ENCODE measurements at places on chromosomes 2 and 18.

DNA sequence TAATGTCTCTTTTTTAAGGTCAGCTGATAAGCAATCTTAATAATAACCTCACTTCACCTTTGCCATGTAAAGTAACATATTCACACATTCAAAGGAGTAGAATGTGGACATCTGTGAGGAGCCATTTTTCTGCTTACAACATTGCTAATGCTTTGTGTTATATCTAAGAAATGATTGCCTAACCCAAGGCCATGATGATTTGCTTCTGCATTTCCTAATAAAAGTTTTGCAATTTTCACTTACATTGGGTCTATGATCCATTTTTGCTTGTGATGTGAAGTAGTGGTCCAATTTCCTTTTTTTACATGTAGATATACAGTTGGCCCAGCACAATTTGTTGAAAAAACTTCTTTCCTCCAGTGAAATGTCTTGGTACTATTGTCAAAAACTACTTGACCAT, 22.0 kb downstream of the RELCH start:
- no peak for DNase-seq

DNA sequence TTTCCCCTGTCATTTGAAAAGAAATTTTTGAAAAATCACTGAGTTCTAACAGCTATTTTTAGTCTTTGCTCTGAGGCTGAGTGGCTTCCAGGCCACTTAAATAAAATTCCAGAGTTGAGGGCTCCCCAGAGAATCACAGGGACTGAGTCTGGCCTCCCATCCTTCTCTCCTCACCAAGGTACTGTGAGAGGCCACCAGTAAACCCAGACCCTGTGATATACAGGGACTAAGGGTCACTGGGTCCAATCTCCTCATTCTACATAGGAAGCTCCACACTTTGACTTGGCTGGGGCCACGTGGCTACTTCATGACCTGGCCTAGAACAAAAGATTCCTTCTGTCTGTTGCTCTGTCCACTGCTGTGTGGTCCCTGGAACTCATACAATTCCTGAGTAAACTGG, 123.2 kb upstream of the CDCA7 start:
- DNase-seq, result no peak

GRCh38 chr2:22037274-22037673, 913.5 kb downstream of the TDRD15 start:
- DNase-seq, result no peak

GRCh38 chr18:8701546-8702118, 3.7 kb upstream of the MTCL1 start:
- peak; percentile 62 for DNase-seq

- DNase-seq, result peak; percentile 35
Observed at GRCh38 chr2:182503886-182504285, 77.0 kb upstream of the PDE1A start.

GRCh38 chr18:62388855-62389760, 64.0 kb downstream of the TNFRSF11A start:
- DNase-seq, result no peak

- DNase-seq, result no peak
Observed at GRCh38 chr2:8314063-8314462, 367.8 kb upstream of the ID2 start.

DNA sequence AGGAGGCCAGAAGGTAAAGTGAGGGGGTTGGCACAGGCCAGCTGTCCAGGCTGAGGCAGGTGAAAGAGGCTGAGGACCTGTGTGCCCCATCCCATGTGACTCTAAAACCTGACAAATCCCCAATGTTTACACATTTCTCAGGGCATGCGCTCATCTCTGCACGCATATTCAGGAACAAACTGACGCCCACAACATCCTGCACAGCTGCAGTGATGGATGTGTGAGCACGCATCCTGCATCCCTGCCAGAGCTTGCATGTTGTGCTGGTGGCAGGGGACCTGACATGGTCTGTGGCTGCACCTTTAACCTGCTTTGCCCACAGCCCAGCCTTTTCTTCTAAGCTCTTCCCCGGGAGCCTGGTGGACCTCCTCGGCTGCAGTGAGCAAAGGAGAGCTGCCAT, 83.1 kb downstream of the FBXO15 start:
- no peak for DNase-seq

DNA sequence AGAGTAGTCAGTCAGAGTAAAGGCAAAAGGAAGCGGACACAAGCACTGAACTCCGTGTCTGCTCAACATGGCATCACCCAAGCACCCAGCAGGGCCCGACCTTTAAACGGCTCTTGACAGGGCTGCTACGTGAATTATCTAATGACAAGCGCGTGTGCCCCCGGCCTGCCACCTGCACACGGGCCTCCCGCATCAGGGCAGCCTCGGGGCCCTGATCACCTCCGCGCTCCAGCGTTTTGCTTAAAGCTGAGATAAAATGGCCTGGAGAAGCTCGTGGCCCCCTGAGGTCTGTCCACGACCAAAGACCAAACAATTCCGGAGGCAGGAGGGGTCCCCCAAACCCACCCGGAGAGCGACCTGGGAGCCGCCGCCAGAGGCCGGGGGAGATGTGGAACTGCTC, 376 bp downstream of the NDUFA10 start:
- no peak for DNase-seq

GRCh38 chr2:110861616-110862260, 129.4 kb downstream of the ACOXL start:
- no peak for DNase-seq

GRCh38 chr2:113842919-113843736, 46.8 kb upstream of the ACTR3 start:
- DNase-seq, result peak; percentile 75

- no peak for DNase-seq
Observed at GRCh38 chr2:233835230-233836186, 18.8 kb downstream of the HJURP start.

DNA sequence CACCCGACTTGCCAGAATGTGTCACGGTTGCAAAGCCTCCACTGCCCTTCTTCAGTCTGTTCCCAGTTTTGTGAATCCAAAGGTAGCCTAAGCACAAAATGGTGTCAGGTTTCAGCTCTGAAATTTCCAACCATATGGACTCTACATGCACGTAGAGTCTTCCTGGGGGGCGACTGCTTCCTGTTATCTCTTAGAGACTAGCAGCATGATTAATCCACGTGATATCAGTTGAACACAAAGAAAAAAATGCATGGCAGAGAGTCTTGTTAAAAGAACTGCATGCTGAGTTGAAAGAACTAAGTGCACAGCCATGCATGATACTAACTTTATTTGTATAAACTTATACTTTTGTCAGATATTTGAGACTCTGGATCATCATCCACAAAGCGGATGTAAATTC, 404.4 kb downstream of the SOCS6 start:
- DNase-seq, result peak; percentile 1

- no peak for DNase-seq
Observed at GRCh38 chr2:6864923-6865345, 773 bp downstream of the CMPK2 start.

DNA sequence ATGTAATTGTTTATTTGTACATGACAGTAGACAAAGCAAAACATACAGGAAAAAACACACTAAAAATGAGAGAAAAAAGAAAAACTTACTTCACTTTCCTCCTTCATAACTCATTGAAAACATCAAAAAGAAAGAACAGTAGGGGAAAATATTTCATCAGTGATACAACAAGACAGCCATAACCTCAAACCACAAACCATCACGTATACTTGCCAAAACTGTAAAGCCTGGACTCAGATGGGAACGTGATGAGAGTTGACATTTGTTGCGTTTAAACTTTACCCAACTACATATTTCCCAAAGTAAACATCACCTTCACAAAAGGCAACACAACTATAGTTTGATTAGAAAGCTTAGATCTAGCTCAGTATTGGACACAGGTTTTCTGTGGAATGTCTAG, 278.2 kb upstream of the COL3A1 start:
- DNase-seq, result peak; percentile 84

GRCh38 chr2:172430678-172431077, 3.3 kb downstream of the ITGA6 start:
- DNase-seq, result peak; percentile 49

- no peak for DNase-seq
Observed at GRCh38 chr18:35424356-35424755, 47.2 kb upstream of the ZNF396 start.

GRCh38 chr18:74947417-74947816, 261.5 kb downstream of the PTGR3 start:
- DNase-seq, result no peak

DNA sequence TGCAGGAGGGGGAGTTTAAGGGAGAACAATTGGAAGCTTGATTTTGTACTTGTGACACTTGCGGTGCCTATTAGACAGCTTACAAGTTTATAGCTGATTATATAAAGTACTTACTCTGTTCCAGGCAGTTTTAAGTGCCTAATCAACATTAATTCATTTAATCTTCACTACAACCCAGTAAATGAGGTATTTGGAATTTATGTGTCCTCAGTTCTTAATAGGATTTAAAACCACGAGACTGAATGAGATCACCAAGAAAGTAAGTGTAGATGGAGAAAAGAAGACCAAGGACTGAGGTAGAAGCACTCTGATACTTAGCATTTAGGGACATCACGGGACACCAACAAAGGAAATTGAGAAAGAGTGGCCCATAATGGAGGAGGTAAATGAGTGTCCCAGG, 49.8 kb downstream of the ZC3H15 start:
- no peak for DNase-seq

- no peak for DNase-seq
Observed at GRCh38 chr2:1527153-1527992, 114.1 kb downstream of the TPO start.

- no peak for DNase-seq
Observed at GRCh38 chr2:65671670-65672242, 239.4 kb upstream of the SPRED2 start.

DNA sequence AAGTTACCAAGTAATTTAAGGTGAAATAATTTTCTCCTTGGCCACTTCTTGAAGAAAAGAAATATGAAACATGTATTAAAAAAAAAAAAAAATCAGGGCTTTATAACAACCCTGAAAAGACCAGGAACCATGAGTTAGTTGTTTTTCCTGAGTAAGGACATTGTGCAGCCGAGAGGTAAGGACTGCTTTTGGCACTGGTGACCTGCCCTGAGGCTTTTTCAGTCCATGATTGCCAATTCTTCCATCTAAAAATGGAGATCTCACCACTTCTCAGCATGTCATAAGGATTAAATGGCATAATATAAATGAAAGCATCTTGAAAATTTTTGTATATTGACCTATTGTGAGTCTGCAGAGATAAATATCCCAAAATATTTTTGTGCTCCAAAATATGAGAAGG, 244.3 kb downstream of the NRXN1 start:
- DNase-seq, result no peak

- DNase-seq, result no peak
Observed at GRCh38 chr2:133377021-133377481, 191.2 kb downstream of the NCKAP5 start.

DNA sequence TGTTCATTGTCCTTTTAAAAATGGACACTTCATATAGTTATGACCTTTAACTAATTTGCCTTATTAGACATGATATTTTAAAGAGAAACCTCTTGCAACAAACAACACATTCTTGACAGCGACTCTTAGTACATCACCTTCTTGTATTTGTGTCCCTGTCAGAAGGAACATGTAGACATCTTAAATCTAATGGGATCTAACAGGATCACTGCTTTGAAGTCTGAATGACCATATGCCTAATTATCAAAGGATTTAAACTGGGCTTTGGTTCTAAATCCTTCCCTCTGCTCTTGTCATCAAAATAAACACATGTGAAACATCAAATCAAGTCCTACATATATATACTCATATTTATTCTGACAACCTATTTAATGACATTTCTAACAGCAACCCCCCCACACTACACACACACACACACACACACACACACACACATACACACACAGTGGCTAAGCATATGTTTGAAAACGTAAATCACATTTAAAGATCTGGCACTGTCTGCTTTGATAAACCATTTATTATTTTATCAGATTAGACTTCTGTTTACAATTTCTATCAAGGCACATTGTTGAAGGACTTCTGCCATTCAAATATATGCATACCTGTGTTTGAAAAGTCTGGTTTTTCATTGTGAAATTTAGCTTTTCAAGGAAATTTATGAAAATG, 4.2 kb downstream of the GALNT13 start:
- no peak for DNase-seq

DNA sequence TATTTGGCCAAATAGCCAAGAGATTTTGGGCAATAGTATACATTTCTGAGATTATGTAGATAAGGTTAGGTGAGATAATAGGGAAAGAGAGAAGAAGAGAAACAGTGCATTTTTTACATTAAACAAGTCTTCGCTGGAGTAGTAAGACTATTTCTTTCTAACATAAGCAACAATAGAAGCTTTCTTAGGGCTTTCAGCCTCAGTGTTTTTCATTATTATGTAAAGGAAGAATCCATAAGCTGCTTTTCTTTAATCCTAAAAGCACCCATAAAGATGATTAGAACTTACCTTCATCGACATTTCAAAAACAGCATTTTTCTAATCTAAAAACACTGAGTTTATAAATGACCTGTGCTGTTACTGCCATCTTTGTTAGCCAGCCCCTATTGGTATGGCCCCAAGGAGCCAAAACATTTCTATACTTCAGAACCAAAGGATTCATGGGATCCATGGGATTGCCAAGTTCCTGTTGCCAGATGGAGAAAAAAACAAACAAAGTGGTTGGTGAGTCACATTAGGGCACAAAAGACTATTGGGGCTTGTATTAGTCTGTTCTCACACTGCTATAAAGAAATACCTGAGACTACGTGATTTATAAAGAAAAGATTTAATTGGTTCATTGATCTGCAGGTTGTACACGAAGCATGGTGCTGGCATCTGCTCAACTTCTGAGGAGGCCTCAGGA, 88.2 kb downstream of the SCG2 start:
- no peak for DNase-seq

DNA sequence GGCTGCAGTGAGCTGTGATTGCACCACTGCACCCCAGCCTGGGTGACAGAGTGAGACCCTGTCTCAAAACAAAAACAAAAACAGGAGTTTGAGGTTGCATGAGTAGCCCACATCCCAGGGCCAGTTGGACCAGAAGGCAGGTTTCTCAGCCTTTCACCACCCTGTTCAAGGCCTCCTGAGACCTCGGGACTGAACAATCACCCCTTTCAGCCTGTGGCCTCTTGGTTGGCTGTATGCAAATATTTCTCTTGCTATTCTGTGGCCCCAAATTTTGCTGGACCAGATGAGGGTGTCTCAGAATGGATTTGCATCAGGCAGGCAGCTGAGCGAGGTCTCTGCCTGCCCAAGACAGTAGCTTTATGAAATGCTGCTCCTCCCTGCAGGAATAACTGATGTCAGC, 56.9 kb downstream of the DPYSL5 start:
- DNase-seq, result no peak

DNA sequence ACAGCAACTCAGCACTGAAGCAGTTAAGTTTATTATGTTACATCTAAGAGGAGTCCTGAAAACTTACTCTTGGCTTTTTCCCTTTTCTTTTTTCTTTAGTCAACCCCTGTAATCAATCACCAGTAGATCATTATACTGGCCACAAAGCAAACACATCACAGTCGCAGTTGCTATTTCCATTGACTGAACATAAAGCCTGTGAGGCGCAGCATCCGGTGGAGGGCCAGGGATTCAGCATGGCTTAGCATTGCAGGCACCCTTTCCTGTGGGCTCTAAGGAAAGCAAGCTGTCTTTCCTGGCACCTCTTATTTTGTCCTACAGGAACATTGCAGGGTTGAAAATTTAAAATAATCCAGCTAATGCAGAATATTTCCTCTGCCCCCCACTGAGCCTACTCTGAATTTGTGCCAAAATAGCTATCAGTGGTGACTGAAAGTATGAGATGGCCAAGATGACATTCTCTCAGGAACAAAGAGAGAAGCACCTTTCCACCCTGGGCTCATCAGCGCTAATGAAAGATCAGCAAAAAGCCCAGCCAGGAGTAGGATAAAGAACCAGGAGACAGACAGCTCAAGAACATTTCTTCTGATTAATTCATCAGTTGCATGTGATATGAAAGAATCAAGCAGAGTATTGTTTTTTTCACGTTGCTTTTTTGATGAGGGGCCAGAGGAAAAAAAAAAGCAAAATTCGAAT, 85.3 kb upstream of the SULT1C3 start:
- no peak for DNase-seq
